NCI-H510A (cell line): ENCODE measurements at places on chromosomes 5 and 9.
A peak's percentile ranks its signal among the peaks of the same experiment; 100 is the strongest.

DNA sequence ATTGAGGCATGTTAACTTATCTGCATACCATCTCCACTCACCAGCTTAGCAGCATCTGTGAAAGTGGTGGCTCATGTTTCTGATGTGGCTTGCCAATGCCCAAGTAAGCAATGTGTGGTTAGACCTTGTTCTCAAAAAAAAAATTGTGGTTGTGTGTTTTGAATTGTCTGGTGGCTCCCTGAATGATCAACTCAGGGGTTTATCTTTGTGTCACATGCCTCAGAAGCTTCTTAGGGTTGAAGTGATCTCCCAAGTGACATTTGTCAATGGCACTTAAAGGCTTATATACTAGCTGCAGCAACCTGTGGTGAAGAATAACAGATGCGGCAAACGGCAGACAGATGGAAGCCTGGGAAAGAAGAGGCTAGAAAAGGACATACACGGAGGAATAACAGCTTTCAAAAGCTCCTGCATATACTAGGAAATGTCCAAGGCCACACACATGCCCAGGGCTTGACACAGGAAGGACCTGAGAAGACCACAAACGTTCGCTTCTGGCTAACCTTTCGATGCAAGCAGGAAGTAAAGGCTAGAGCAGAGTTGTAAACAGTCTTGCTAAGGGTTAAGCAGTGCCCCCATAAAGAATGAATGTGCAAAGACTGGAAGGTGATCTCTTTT lies 42.2 kb upstream of the FSD1L start:
- no peak for DNase-seq

DNA sequence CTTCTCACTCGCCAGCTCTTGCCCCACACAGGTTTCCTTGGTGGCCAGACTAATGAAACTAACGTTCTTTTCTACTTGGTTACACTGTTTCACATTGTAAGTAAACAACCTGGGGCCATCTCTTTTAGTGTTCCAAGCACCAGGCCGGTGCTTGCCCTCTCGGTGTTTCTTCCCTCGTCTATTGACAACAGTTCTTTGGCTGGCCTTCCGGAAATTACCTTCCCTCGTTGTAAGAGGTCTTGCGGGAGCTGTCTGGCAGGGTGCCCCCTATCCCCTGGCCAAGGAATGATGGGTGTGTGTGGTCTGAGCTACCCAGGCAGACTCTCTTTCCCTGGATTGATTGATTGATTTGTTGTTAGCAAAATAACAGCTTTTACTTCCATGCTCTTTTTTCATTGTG lies 918 bp upstream of the MYMK start:
- DNase-seq, result no peak

DNA sequence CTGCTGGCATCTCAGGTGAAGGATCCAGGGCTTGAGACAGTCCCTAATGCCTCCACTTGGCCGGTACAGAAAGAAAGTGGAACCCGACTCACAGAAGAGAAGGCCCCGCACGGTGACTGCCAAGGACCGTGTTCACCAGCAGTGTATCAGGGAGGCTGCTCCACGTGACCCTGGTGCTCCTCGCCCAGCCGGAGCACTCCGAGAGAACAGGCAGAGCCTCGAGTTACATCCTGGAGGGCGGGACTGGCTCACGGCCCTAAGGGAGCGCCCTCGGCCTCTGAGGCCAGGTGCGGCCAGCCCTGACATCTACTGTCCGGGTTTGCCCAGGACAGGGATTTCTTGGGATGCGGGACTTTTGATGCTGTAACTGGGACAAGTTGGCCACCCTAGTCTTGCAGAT lies 104.0 kb upstream of the SARDH start:
- peak; percentile 77 for DNase-seq

GRCh38 chr5:10455277-10455670 lies 13.6 kb downstream of the ROPN1L start:
- DNase-seq, result no peak

GRCh38 chr5:151164687-151165392 lies 7.3 kb upstream of the ANXA6 start:
- peak; percentile 9 for DNase-seq

DNA sequence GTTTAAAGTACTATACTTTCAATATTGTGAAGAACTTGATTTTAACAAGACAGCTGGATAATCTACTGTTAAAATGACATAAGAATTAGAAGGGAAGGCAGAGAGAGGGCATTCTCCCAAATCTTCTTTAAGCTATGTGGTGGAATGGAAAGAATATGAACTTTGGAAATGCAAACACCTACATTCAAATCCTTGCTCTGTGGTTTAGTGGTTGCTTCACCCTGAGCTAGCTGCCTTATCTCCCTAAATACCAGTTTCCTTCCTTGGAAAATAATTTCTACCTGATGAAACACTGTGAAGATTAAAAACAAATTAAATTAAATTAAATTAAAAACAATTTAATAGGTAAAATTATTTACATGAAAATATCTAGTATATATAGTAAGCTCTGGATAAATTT lies 98.5 kb downstream of the GPR21 start:
- DNase-seq, result no peak

GRCh38 chr5:119016125-119016774 lies 27.9 kb upstream of the DTWD2 start:
- no peak for DNase-seq

DNA sequence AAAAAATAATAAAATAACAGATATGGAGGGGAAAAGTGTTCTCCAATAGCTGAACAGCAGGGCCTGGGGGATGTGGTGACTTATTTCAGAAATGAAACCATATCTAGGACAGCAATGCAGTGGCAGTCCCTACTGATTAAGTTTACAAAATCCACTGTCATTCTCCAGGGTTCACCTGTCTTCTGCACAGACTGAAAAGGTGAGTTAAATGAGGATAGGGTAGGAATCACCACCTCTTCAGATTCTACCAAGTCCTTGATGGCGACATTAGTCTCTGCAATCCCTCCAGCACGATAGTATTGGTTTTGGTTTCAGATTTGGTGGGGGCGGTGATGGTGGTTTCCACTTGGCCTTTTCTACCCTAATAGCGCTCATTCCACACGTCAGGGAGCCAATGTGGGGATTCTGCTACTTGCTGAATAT lies 32.3 kb upstream of the NPM1 start:
- no peak for DNase-seq

DNA sequence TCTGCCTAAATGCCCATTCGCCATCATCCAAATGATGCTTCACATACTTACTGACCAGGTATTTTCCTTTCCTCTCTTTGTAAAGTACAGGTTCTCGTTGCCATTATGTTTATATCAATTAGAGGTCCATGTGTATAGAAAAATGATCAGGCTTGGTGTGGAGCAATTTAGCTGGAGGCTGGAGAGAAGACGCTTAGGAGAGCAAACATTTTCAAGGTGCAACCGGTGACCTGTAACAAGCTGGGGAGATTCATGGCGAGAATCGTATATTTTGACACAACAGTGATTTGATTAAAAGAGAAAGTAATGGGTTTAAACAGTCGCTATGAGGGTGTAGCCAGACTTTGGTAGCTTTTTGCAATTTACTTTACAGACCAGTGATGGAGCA lies 170.9 kb upstream of the TBCA start:
- DNase-seq, result no peak

GRCh38 chr5:144139586-144139985 lies 30.9 kb downstream of the YIPF5 start:
- no peak for DNase-seq

DNA sequence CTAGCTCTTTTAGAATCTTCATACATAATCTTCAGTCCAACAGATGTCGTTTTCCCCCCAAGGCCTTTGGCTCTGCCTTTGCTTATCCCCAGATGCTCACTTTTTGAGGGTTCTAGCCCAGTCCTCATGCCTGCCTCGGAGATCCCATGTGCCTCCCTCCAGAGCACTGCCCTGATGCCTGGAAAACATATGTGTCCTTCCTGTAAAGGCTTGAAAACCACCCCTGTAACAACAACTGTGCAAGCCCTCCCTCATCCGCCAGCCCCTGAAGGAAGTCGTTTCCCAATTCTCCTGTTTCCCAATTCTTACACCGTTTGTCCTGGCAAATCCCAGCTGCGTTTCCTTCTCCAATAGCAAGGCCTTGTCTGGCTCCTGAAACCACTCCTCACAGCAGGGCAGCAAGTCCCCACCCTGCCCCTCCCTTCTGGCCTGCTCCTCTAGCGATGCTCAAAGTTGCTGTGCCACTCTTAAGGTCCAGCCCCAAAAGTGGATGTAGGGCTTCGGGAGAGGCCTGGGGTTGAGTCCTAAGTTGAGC lies 52.2 kb downstream of the SLC36A1 start:
- DNase-seq, result no peak

DNA sequence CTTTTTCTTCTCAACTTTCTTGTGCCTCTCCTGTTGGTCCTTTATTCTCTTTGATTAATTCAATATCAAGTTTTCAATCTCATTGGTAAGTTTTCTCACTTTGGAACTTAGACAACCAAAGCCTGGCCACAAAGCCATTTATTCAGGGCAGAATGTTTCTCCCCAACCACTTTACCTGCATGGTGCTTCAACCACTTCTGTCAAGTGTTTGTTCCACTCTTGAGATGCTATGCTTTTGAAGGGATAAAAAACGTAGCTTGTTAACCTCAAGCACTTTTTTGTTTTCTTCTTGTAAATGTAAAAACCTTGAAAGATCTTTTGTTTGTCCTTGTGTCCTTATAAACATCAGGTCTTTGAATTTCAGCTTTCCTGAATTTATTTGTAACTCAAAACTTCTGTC lies 966.7 kb downstream of the MAT2B start:
- DNase-seq, result no peak

DNA sequence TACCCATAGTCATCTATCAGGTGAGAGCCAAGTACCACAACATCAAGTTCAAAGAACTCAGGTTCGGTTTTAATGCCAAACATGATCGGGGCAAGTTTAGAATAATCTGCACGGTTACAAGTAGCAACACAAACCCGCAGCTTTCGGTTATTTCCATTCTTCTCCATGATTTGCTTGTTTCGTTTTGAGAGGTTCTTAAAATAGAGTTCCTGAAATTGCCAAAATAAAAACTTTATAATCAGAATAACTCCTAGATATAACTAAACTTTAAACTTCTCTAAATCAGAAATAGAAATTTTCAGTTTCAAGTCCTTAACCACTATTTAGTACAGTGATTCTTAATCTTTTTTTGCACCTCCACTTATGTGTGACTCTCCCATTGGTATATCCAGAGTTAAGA lies 9.1 kb downstream of the GNE start:
- no peak for DNase-seq

GRCh38 chr9:93031629-93032430 lies 26.7 kb upstream of the SUSD3 start:
- no peak for DNase-seq

DNA sequence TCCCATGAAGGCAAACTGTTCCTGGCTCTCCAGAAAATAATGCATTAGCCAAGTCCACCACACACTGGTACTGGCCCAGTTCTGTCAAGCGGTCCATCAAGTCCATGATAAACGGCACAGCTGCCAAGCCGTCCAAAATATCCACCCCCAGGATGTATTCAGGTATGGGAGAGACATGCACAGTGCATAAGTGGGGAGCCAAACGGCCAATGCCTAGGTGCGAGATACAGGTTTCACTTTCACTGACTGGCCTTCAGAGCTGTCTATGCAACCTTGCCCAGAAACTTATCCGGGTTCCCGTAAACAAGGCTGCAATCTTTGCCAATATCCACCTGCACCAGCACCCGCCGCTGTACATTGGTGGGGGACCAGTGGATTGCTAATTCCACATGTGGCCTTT lies 795.8 kb downstream of the EFNA5 start:
- no peak for DNase-seq

DNA sequence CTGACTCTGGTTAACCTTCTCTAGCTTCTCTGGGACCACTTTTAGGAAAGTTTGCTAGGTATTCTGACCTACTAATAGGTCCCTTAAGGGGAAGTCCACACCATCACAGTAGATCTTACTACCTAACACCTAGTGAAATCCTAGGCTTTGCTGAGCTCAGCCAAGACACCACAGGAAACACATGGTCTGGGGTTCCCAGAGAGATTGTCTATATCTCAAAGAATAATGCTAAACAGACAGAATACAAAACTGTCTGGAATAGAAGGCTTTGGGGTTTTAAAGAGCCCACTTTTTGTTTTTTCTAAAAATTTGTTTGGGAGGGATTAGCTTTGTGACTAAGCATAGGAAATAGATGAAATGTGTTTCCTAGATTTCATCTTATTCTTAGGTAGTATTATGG lies 395.1 kb downstream of the ARHGEF28 start:
- DNase-seq, result no peak

DNA sequence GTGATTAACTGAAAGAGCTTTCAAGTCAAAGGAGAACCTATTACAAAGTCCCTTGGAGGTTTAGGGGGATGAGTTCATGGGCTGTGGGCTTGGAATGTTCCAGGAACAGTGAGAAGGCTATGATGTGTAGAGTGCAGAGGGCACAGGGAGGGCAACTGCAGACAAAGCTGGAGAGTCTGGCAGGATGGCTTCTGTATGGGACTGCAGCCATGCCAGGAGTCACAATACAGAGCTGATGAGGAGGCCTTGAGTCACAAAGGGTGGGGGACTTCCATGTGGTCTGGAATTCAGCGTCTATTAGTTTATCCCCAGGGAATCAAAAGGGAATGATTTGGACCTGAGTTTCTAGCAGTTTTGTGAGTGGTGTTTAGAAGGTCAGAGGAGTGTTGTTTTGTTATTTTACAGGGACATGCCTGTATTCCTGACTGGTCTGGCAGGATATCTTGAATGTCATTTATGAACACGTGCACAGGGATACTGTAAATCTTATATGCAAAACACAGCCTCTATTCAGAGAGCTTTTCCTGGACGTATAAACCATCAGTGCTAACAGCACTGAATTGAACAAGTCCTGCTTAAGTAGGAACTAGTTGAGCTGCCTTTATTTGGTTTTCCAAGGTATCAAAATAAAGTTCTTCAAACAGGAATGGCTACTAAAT lies 14.3 kb upstream of the TEK start:
- no peak for DNase-seq

DNA sequence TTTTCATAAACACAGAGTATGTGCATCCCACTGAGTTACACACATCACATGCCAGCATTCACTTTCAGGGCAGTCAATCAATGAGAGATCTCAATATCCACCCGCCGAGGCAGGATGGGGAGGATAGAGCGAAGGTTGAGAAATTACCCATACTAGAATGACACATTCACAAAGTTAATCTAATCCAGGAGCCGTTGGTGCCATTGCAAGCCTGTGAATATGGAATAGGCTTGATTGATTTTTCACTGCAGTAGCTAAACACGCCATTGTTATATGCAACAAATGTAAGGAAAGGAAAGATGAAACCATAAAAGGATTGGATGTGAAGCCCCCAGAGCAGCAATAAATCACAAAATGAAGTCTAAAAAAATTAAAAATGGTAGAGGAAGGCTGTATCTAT lies 167.9 kb upstream of the GPR151 start:
- no peak for DNase-seq

GRCh38 chr9:68669218-68669617 lies 35.8 kb upstream of the PIP5K1B start:
- no peak for DNase-seq

- DNase-seq, result no peak
Observed at GRCh38 chr9:107942856-107943255, 453.3 kb upstream of the KLF4 start.

DNA sequence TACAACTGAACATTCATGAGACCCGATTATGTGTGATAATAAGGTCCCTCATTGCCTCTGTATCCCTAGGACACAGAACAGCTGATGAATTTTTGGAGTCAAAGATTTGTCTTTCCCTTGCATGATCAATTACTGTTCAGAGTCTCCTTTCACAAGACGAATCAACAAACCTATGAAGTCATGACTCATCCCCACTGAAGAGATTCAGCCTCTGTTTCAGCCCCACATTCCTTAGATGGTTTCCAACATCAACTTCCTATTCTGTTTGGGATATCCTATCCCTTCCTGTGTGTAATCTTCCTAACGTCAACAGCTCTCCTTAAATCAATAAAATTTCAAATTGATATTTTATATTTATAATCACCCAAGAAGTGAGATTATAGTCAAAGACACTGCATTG lies 199.0 kb downstream of the DNAH5 start:
- no peak for DNase-seq

- no peak for DNase-seq
Observed at GRCh38 chr5:117118499-117118898, 543.9 kb upstream of the SEMA6A start.
